ENCODE measurements at places on chromosomes 13 and 19.
A peak's percentile ranks its signal among the peaks of the same experiment; 100 is the strongest.

DNA sequence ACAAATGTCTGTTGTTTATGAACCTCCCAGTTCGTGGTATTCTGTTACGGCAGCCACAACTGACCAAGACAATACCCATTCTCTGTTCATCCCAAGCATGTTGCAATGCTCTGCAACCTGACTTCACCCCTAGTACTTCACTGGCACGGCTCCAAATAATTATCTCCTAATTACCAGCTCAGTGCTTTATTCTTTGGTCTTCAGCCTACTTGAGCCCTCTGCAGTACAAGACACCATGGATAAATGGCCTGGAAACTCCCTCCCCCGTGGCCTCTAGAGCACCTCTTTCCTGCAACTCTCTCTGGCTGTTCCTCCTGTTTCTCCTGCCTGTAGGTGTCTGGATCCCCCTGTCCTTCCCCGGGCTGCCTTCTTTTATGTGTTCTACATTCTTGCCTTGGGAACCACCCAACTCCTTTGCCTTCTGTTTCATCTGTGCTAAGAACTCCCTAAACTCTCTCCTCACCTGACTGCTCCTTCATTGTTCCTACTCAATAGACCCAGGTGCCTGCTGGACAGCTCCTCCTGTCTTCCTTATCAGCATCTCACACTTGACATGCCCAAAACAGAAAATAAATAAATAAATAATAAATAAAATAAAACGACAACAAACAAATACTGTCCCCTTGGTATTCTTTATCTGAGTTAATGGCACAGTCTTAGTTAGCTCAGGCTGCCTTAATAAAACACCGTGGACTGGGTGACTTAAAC is 200.4 kb upstream of the IPO5 start:
- ATAC-seq: no peak

GRCh38 chr13:40968416-40969000 is 50.6 kb downstream of the ELF1 start:
- ATAC-seq: no peak

GRCh38 chr13:27404680-27405079 is 19.7 kb upstream of the GTF3A start:
- ATAC-seq: no peak

DNA sequence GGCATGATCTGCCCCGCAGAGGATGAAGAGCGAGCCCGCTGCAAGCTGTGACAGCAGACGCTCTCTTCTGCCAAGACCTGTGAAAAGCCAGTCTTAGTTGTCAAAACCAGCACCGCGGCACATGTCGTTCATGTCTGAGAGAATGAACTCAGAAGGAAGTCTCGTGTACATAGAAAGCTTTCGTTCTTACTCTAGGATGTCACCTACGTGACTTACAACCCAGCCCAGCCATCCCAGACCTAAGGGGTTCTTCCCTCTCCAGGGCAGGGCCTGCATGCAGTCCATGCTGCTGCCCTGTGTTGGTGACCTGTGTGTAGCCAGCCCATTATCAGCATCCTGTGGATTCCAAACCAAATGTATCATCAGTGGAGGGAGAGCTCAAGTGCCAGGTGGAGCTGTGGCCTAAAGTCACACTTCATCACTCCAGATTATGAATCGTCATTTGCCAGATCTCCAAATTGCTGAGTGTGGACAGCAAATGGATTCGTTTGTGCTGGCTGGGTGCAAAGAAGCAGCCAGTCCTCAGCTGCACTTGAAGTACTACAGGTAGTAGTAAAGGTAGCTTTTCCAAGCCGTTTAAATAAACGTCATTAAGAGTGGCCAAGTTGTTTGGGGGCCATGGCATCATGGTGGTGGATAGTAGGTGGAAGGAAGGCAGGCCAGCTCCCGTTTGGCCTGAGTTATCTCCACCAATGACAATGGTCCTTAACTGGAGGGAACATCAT is 73.9 kb upstream of the GPR183 start:
- peak; percentile 77 for ATAC-seq

DNA sequence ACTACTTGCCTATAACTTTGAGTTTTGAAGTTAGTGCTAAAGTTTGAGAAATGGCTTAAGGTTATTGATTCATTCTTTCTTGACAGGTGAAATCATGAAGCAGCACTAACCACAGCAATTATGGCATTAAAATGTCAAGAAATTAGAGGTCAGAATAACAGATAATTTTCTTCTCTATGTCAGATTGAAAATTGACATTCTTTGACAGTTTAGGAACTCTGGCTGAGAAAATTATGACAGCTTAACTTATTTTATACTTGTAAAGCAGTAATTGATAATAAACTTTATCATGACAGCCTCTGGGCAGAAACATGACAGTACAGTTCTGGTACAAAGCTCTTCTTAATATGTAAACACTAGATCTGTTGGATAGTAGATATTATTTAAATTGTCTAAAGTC is 155.2 kb upstream of the MAB21L1 start:
- ATAC-seq: no peak

- no peak for ATAC-seq
These were observed 324.0 kb downstream of the GPC5 start for GRCh38 chr13:91722267-91722884.

GRCh38 chr13:113915786-113916329 is 52.0 kb upstream of the GAS6 start:
- no peak for ATAC-seq

DNA sequence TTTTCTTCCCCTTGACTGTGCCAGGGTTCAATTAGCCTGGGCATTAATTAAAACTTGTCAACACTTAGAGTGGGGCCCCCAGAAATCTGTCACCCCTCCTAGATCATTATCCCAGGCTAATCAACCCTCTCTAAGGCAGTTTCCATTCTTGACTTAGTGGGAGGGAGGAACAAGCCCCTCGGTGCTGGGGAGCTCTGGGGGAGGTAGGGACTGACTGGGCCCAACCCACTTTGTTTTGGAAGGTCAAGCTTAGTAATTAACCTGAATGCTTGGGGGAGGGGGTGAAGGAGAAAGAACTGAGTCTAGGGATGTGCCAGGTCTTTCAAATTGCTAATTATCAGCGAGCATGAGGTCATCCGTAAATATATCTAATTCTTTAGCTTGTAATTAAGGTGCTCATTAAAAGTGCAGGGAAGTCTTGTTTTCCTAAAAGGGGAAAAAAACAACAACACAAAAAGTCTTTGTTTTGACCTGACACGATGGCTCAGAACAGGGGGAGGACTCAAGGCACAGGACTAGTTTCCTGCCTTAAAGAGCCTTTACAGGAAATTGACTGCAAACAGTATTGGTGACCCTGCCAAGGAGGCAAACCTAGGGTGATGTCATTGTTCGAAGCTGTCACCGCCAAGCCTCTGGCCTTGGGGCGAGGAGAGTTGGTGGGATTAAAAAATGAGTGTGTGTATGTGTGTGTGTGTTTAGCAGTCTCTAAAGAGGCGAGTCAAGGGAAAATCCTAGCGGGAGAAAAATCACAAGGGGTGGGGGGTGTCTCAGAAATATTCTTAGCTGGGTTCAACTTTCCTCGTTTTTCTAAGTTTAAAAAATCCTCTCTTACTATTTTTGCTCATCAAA is 19.4 kb downstream of the ACTN4 start:
- peak; percentile 76 for ATAC-seq

GRCh38 chr19:12794196-12794941 is 3.1 kb downstream of the JUNB start:
- ATAC-seq: no peak

GRCh38 chr13:21799671-21800070 is 128.8 kb downstream of the FGF9 start:
- no peak for ATAC-seq
